ENCODE measurements at places on chromosomes 5 and 9. TPM values are rescaled to one million over a fixed set of nuclear protein-coding genes. Genes with fewer than 3 reads are reported as not detected.

The STING1 gene
- 0.66 TPM for total RNA-seq

The ST8SIA4 gene
- 0.23 TPM for total RNA-seq

The LRRC70 gene
- not detected for total RNA-seq

The IL9 gene
- total RNA-seq: not detected

The LCN9 gene
- 0.16 TPM for total RNA-seq

The FBN2 gene
- 18.3 TPM for total RNA-seq

The SLC6A19 gene
- total RNA-seq: 0.38 TPM

The EPB41L4A gene
- 2.5 TPM for total RNA-seq

The FOXD1 gene
- total RNA-seq: 12.8 TPM

The GALNT12 gene
- total RNA-seq: 4.4 TPM

The PTPN3 gene
- 17.3 TPM for total RNA-seq

The SLC25A2 gene
- not detected for total RNA-seq

The C9orf152 gene
- total RNA-seq: 0.16 TPM

The DPH7 gene
- total RNA-seq: 30.3 TPM

The NRARP gene
- 2.5 TPM for total RNA-seq

The SPINK7 gene
- not detected for total RNA-seq
